HepG2 (cell line): ENCODE measurements at places on chromosomes 16 and 17. TPM values are rescaled to one million over a fixed set of nuclear protein-coding genes. Genes with fewer than 3 reads are reported as not detected.

- peaks cover 10% of the 10 kb centered on the region; the same call in 1 of the 2 replicates for H3K4me1 ChIP-seq
- H3K27ac ChIP-seq: no peak within 1 kb of the TSS
- H3K36me3 ChIP-seq: no peaks in the 10 kb centered on the region
- H3K4me3 ChIP-seq: no peak within 1 kb of the TSS
Measured at GRCh38 chr16:30022887-30023286, at the start of gene C16orf92. C16orf92 (plus strand) TSS chr16:30023198; CDS start chr16:30023341, 143 bp downstream.

- H3K4me3 ChIP-seq: no peak overlapping the region
- no peaks in the 10 kb centered on the region for H3K36me3 ChIP-seq
- no peak overlapping the region for H3K27ac ChIP-seq
- no peaks in the 10 kb centered on the region; the same call in 1 of the 2 replicates for H3K27me3 ChIP-seq
- no peak for DNase-seq
Measured at GRCh38 chr17:78642707-78643106, 65.5 kb upstream of the DNAH17 start.

FN3K gene
- total RNA-seq: 12.2 and 22.0 TPM in 2 replicates

CCL8 gene
- total RNA-seq: not detected in 2 replicates

MEOX1 gene
- total RNA-seq: not detected in 2 replicates

DNA sequence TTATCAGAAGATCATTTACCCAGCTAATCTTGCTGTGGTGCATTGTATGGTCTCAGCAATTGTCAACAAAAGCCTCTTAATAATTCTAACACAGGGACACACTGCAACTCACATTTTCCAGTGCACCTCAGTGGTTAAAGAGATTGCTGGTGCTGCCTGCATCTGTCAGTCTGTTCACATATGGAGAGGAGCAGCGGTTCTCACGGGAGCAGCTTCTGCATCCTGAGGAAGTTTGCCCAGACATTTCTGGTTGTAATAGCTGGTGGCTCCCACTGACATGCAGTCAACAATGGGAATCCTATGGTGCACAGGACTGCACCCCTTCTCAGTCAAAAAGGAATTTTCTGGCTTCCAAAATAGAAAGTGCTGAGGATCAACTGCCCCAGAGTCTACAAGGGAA is 7.8 kb downstream of the GGA2 start:
- no peak overlapping the region for H3K4me3 ChIP-seq
- H3K27ac ChIP-seq: no peak overlapping the region
- no peaks in the 10 kb centered on the region for H3K27me3 ChIP-seq
- peaks cover 10% of the 10 kb centered on the region for H3K36me3 ChIP-seq
- peaks cover 61% of the 10 kb centered on the region for H3K4me1 ChIP-seq
- DNase-seq: no peak

GRCh38 chr16:23229714-23230113 is 47.2 kb downstream of the SCNN1G start:
- no peaks in the 10 kb centered on the region for H3K36me3 ChIP-seq
- 0 out of 2 replicates have a peak, but pooled peaks cover 3% of the 10 kb centered on the region for H3K27me3 ChIP-seq
- no peaks in the 10 kb centered on the region for H3K4me1 ChIP-seq
- DNase-seq: no peak
- no peak overlapping the region for H3K27ac ChIP-seq

GRCh38 chr17:40074175-40074512 is 11.4 kb downstream of the THRA start:
- no peaks in the 10 kb centered on the region for H3K27me3 ChIP-seq
- 0 out of 3 replicates have a peak, but pooled peaks cover 4% of the 10 kb centered on the region for H3K36me3 ChIP-seq
- no peak for DNase-seq
- no peak overlapping the region for H3K4me3 ChIP-seq
- H3K4me1 ChIP-seq: peaks cover 62% of the 10 kb centered on the region

DNA sequence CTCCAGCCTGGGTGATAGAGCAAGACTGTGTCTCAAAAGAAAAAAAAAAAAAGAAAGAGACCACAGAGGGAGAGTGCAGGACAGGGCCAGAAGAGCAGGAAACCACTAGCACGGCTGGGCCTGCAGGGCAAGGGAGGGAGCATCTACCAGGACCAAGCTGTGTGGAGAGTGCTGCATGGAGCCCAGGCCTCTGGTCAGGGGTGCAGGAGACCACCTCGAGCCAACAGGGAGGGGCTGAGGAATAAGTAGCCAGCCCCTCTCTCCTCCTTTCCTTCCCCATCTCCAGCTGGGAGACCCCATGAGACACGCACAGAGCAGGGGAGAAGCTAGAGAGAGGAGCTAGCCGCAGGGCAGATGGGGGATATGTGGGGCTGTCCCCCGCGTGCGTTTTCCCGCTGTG is 67.0 kb upstream of the DNAH17 start:
- no peak overlapping the region for H3K4me3 ChIP-seq
- no peaks in the 10 kb centered on the region for H3K36me3 ChIP-seq
- H3K4me1 ChIP-seq: peaks cover 59% of the 10 kb centered on the region
- H3K27ac ChIP-seq: no peak overlapping the region

GRCh38 chr17:83037084-83037873 is 42.1 kb upstream of the METRNL start:
- no peaks in the 10 kb centered on the region for H3K27me3 ChIP-seq
- no peak overlapping the region for H3K4me3 ChIP-seq
- H3K36me3 ChIP-seq: peaks cover 57% of the 10 kb centered on the region; the same call in 2 of the 3 replicates

DNA sequence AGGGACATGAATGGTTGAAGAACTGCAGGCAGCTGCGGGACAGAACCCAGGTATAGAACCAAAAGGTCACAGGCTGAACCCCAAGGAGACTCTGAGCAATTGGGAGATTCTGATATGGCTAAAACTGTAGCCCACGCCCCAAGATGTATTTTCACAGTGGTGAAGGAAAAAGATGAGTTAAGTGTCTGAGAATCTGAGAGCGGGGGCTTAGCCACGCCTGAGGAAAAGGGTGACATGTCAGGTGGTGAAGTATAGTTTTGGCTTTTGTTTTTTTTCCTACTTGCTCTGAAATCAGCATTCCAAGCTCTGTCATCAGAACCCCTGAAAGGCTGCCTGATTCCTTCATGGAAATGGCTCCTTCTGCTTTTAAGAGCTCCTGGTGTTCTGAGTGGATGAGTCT is 73.3 kb downstream of the AKAP1 start:
- no peaks in the 10 kb centered on the region for H3K27me3 ChIP-seq
- H3K27ac ChIP-seq: no peak overlapping the region
- no peaks in the 10 kb centered on the region for H3K36me3 ChIP-seq
- no peaks in the 10 kb centered on the region for H3K4me1 ChIP-seq
- no peak for DNase-seq

KRTAP1-5 gene
- not detected in 2 replicates for total RNA-seq

DNA sequence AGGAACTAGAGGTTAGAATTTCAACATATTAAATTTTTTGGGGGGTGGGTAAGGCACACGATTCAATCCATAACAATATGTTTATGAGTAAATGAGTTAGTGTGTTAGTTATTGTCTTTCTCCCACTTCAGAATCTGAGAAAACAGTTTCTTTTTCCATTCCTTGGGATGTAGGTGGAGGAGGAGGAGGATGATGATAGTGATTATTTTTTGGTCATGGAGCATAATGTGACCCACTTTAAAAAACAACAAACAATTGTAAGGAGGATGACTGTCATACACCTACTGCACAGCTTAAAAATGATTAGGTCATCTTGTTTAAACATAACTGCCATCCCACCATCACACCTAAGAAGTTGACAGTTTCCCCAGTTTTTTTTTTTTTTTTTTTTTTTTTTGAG is 148.7 kb downstream of the CDRT15L2 start:
- DNase-seq: no peak
- H3K27ac ChIP-seq: no peak overlapping the region
- H3K27me3 ChIP-seq: no peaks in the 10 kb centered on the region
- H3K36me3 ChIP-seq: no peaks in the 10 kb centered on the region
- no peak overlapping the region for H3K4me3 ChIP-seq
- H3K4me1 ChIP-seq: no peaks in the 10 kb centered on the region

DNA sequence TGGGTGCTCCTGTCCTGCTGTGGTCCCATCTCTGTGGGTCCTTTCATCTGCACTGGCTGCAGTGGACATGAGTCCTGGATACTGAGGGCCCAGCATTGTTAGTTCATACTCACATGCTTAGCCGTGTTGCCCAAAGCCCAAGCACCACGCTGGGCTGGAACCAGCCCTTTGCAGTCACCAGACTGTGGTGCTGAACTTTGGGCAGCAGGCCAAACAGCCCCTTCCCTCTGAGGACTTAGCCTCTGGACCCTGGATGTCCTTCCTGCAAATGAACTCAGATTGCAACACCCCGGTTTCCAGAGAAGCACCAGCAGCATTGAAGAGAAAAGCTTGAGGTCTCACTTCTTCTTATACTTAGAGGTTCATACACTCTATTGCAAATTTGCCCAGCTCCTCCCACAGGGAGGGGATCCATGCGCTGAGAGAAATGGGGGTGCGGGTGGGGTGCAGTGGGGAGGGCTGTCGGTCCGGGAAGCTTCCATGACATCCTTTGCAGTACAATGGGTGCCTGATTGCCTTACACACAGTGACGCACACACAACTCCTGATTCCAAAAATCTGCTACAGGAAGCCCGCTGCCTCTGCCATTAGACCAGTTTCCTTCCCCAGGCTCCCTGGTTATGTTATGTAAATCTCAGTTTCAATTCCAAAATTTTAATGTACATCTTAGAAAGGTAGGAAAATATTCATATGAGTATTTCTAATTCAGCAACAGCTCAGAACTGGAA is 65.8 kb downstream of the RGS9 start:
- H3K27ac ChIP-seq: no peak overlapping the region
- H3K4me3 ChIP-seq: no peak overlapping the region
- no peaks in the 10 kb centered on the region; the same call in 2 of the 3 replicates for H3K27me3 ChIP-seq
- no peaks in the 10 kb centered on the region for H3K36me3 ChIP-seq
- peak; percentile 82 for DNase-seq

DNA sequence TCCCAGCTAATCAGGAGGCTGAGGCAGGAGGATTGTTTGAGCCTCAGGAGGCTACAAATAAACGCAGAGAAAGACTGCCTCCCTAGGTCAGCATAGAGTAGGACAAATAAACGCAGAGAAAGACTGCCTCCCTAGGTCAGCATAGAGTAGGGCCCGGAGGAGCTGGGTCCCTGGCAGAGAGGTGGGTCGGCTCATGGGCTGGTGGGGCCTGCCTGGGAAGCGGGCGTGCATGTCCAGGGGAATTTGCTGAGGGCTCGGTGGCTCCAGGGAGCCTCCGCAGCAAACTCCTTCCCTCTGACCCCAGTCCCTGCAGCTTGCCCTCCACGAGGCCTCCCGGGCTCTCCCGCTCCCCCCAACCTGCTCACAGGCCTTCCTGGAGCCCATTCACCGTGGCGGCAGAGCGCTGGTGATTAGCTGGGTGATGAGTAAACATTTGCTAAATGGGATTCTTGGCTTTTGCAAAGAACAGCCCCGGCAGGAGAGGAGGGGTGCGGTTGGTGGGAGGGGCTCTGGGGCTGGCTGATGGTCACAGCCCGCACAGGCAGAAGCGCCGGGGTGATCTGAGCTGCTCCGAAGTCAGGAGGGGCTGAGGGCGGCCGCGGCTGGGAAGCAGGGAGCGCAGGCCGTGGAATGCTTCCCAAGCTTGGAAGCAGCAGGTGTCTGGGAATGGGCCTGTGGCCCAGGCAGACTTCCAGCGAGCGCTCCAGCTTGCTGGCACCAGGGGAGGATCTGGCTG is 93.1 kb downstream of the RTN4RL1 start:
- DNase-seq: peak; percentile 56
- H3K27me3 ChIP-seq: peaks cover 23% of the 10 kb centered on the region
- H3K4me3 ChIP-seq: no peak overlapping the region
- peaks cover 7% of the 10 kb centered on the region; the same call in 1 of the 2 replicates for H3K4me1 ChIP-seq
- H3K27ac ChIP-seq: no peak overlapping the region
- H3K36me3 ChIP-seq: no peaks in the 10 kb centered on the region

- H3K36me3 ChIP-seq: peaks cover 2% of the 10 kb centered on the region
- H3K4me3 ChIP-seq: peak overlapping the region; percentile 21; the same call in 1 of the 2 replicates
- DNase-seq: peak; percentile 29
- peaks cover 64% of the 10 kb centered on the region for H3K4me1 ChIP-seq
Measured at GRCh38 chr17:38745545-38745944, 2.6 kb downstream of the PCGF2 start.

TRAF4 gene
- total RNA-seq: 56.6 and 89.9 TPM in 2 replicates

DNA sequence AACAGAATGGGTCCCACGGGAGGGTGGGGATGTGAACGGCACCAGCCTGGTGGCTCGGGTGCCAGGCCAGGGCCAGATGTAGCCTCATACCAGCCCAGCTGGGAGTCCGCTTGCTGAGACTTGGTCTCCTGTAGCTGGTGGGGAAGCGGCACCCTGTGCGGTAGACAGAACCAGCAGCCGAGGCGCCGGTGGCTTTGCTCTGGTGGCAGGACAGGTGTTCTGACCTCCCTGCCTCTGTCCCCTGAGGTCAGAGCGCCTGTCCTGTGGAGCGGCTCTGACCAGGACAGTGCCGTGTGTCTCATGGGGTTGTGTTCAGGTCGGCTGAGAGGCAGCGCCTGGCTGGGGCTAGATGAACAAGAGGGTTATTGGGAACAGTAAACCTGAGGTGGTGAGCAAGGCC is 20.1 kb downstream of the RAB40C start:
- peak overlapping the region; percentile 49 for H3K27ac ChIP-seq
- peaks cover 17% of the 10 kb centered on the region for H3K4me1 ChIP-seq
- peaks cover 7% of the 10 kb centered on the region; the same call in 1 of the 3 replicates for H3K36me3 ChIP-seq
